ENCODE measurements at places on chromosomes 11 and 22.

DNA sequence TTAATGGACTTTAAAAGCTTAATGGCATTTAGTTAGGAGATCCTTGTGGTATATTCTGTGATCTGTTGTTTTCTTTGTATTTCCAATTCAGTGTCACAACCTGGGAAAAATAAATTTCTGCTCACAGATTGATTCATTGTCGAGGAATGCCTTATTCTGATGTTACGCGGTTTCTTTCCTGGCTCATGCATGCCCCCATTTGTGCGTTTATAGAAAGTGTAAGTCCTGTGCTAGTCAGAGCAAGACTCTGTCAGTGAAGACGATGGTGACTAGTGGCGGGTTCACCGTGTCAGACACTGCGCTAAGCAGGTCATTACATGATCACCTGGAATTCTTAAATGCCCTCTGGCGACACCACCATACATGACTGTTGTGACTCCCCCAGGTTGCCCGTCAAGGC is 169.4 kb downstream of the TBC1D22A start:
- DNase-seq = no peak

- no peak for DNase-seq
Measured at GRCh38 chr11:132056689-132057088, 686.3 kb downstream of the NTM start.

DNA sequence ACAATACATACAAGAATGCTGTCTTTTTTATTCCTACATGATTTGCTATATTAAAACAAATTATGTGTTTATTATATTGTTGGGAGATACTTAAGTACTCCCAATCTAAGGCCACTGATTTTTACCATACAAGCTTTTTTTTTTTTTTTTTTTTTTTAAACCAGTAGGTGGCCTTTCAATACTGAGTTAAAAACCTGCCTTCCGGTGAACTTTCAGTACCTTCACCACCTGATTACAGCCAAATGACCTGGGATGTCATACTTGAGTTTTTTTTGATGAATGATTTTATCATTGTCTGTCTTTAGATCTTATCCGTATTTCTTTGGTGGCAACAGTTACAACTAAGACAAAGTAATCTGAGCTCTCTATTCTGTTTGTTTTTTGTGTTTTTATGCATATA is 94.0 kb upstream of the FOLH1 start:
- no peak for DNase-seq

GRCh38 chr22:44442186-44442815 is 55.7 kb downstream of the RTL6 start:
- DNase-seq = peak; percentile 18

DNA sequence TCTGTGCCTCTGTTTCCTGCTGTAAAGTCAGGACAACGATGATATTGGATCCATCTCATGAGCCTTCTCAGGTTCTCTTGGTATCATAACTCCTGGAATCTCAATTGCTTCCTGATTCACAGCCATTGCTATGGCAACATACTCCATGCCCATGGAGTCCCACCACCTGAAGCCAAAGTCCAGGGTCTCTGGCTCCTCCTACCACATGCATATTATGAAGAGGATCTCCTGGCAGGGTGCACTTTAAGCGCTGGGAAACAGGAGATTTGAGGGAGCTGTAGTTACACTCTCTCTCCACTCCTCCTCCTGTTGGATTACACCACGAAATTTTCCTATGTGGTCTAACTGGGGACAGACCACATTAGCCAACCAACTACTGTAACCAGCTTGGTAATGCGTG is 130.9 kb upstream of the SEZ6L start:
- DNase-seq = no peak

DNA sequence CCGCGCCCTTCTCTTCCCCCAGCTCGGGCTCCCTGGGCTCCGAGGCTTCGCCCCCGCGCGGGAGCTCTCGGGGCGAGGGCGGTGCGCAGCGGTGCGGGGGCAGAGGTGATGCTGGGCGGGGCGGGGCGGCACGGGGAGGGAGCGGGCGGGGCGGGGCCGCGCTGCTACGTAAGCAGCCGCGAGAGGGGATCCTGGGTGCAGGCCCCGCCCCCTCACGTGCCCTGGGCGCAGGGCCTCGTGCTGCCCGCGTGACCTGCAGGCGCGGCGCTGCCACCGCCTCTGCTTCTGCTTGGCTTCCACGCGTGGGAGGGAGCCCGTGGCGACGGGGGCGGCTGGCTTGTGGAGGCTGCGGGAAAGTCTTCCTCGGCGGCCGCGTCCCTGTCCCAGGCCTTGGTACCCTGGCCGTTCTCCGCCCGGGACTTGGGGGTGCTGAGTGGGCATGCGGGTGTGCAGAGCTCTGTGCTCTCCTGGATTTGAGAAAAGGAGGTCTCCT is 132.6 kb upstream of the HSD17B12 start:
- peak; percentile 39 for DNase-seq

DNA sequence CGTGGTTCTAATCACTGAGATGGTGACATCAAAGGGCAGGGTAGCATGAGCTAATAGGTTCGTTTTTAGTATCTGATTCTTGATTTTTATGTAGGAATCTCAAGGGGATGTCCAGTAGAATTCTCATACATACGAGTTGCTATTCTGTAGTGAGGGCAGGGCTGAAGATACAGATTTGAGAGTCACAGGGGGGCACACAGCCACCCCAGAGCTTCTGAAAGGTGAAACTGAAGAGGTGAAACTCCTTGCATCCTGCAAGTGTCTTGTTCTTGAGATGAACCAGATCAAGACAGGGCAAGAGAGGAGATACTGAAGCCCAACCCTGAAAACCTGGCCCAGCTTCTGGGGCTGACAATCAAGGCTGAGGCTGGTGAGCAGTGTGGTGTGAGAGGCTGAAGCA is 35.6 kb upstream of the TMEM123 start:
- no peak for DNase-seq

DNA sequence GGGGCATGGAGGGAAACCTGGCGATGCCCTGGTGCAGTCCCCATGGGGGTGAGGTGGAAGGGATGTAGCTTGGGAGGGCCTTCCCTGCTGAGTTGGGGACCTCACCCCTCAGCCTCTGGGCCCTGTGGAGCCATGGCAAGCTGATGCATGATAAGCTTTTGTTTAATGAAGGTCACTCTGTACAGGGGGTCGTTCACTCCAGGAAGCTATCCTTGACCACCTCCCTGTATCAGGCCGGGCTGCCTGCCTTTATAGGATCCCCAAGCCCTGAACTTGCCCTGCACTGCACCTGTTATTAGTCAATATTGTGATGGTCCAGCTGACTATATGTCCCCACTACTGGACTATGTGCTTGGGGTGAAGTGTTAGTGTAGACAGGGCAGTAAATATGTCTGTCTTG is 49.7 kb upstream of the MYEOV start:
- DNase-seq = no peak

DNA sequence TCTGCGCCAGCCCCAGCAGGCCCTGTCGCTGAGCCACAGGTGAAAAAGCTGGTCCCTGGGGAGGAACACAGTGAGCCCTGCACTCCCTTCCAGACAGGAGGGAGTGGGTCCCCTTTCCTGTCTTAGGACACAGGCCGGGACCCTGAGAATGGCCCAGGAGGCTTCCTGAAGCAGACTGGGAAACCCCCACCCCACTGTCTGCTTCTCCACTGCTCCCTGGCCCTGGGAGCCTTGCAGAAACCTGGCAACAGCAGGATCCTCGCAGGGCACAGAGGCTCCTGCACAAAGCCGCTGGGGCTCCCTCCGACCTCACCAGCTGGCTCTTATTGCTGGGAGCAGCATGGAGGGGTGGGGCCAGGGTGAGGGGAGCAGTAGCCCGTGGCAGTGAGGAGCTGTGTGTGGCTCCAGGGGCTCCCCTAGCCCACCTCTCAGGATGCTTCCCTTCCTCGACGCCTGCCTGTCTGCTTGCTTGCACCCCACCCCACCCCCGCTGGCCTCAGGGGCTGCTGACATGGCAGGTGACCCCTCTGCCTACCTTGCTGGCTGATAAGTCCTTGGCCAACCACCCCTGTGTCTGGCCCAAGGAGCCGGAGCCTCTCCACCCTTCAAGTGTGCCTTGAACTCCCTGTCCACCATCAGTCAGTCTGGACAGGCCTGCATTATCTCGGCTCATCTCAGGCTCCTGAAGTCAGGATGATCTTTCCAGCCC is 72.1 kb upstream of the KCNQ1OT1 start:
- peak; percentile 41 for DNase-seq

DNA sequence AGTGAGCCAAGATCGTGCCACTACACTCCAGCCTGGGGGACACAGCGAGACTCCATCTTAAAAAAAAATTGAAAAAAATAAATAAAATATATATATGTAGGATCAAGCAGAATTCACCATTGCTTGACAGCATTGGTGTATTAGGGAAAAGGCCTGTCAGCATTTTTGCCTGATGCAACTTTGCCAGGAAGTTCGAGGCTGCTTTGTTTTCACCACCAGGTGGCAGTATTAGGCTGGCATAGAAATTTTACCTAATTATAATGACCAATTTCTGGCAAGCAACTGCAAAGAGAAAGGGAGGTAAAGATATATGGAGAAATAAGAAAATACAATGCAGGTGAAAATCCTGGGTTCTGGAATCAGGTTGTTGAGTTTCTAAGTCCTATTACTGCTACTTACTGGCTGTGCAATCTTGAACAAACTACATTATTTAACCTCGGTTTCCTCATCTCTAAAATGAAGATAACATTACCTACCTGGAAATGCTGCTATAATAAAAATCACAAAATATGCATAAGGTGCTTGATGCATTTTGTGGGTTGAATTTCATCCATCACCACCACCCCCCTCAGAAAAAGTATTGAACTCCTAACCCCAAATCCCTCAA is 24.7 kb downstream of the LAYN start:
- peak; percentile 67 for DNase-seq

- DNase-seq = no peak
Measured at GRCh38 chr22:35973388-35973787, 55.2 kb downstream of the RBFOX2 start.

DNA sequence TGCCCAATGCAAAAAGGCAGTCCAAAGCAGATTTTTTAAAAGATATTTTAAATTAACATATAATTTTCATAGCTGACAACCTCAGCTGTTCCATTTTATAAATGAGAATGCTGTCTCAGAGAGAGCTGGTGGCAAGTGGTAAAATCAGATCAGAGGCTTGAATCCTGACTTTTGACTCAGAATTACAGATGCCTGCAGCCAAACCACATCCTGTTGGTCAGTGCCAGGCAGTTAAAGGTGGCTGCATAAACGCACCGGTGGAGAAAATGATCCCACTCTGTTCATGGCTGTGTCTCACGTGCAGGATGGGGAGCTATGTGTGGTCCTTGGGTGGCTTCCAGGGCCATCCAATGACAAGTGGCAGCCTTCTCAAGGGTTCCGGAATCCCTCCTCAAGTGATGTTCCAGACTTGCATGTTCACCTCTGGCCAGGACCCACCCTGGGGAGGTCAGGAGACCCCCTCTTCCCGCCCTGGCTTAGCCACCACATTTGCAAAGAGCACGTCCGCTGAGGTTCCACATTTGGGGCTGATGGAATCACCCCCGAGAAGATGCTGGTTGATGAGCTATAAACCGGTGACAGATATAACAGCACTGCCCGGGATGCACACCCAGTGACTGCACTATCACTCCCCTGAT is 155.5 kb downstream of the SHANK2 start:
- no peak for DNase-seq

DNA sequence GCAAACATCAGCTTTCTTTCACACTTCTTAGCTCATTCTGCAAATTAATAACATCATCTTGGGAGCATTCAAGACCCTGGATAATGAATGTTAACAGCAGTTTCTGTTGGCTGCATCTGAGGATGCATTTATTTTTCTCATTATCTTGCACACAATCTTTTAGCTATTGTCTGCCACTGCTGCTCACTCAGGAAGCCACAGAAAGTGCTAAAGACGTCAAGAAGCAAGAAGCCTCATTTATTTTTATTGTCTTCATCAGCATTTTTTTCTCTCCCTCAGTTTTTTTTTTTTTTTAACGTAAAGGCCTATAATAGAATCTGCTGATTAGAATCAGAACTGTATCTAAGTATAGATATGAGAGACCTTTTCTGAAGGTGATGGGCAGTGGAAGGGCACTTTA is 1339.4 kb downstream of the FAM181B start:
- no peak for DNase-seq

DNA sequence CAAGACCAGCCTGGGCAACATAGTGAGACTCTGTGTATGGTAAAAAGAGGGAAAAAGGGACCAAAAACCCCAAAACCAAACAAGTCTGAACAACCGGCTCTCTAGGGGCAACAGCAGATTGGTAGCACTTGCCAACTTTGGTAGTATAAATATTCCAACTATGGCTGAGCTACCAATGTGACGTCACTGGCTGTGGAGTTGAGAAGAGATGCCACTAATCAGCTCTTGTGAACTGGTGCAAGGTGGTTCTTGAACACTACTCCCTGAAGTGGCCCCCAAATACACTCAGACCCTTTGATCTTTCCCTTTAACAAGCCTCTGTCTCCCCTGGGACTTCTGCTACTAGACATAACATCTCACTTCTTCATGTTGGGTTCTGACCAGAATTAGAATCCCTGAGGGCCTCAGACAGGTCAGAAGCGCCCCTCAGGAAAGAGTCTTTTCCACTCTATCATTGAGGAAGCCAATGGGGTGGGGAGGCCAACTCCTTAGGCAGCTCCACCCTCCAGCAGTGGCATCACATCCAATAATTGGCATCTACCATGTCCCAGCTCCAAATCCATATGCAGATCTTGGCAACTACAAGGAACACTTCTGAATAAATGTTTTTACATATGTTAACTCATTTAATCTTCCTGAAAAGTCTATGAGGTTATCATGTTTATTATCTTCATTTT is 49.2 kb downstream of the RPL27A start:
- DNase-seq = no peak

GRCh38 chr11:40186437-40187263 is 1272.8 kb downstream of the LRRC4C start:
- DNase-seq = no peak

DNA sequence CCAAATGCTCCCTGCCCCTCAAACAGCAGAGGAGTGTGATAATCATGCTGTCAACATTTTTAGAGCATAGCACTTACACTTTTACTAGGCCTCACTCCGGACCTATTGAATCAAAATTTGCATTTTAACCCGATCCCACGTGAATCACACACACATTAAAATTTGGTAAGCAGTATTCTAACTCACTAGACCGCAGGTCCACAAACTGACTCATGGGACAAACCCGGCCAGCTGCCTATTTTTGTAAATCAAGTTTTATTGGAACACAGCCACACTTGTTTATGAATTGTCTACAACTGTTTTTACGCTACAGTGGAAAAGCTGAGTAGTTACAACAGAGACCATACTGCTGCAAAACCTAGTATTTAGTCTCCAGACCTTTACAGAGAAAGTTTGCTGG is 43.3 kb downstream of the SNX19 start:
- DNase-seq = no peak

GRCh38 chr11:126357055-126357962 is 1.8 kb downstream of the ST3GAL4 start:
- DNase-seq = no peak

GRCh38 chr11:109302591-109303334 is 119.2 kb upstream of the C11orf87 start:
- no peak for DNase-seq

- DNase-seq = no peak
Measured at GRCh38 chr11:9825315-9825714, 161.4 kb downstream of the SWAP70 start.

GRCh38 chr11:129896062-129896461 is 684 bp upstream of the NFRKB start:
- DNase-seq = no peak

GRCh38 chr11:35061516-35062440 is 77.2 kb upstream of the CD44 start:
- DNase-seq = no peak

- DNase-seq = no peak
Measured at GRCh38 chr11:96139691-96140090, 203.3 kb downstream of the MAML2 start.

- no peak for DNase-seq
Measured at GRCh38 chr11:11020747-11021149, 162.9 kb upstream of the ZBED5 start.

GRCh38 chr11:76217653-76218160 is 11.4 kb upstream of the WNT11 start:
- no peak for DNase-seq

- DNase-seq = no peak
Measured at GRCh38 chr11:27012234-27012921, 18.5 kb downstream of the FIBIN start.

All from D341Med (cell line).